ENCODE measurements at places on chromosomes 16 and 17. TPM values are rescaled to one million over a fixed set of nuclear protein-coding genes. Genes with fewer than 3 reads are reported as not detected.

GRCh38 chr17:63445571-63445953, 544 bp downstream of the CYB561 start:
- no peak for DNase-seq

DNA sequence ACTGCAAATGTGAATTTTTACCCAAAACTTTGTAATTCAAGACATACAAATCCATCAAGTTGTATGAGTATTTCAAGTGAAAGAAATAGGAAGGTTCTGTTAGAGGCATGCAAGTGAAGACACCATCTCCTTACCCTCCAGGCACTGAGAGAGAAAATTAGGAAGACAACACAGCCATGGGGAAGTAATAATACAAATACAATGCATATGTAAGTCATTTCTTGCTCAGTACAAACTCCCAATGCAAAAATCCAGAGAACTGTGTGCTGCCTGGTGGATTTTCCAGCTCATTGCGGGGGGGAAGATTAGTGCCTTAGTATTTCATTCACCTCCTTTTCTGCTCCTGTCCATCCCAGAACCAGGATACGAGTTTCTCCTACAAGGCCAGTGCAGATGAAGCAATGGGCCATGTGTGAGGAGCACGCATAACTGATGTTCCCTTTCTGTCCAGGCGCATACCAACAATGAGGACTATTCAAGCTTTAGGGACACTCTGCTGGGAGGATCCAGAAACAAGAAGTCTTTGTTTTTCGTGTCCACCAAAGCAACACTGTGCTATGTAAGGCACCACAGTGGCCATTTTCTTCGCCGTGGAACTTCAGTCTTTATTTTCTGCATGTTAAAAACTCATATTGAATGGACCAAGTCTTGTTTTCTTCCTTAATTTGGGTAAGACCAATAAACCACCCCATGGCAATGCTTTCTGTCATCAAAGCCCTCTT, 143.7 kb upstream of the RCVRN start:
- DNase-seq, result peak; percentile 84

The ZFP90 gene
- total RNA-seq, result 24.8 TPM

The NARF gene
- total RNA-seq, result 36.0 TPM

DNA sequence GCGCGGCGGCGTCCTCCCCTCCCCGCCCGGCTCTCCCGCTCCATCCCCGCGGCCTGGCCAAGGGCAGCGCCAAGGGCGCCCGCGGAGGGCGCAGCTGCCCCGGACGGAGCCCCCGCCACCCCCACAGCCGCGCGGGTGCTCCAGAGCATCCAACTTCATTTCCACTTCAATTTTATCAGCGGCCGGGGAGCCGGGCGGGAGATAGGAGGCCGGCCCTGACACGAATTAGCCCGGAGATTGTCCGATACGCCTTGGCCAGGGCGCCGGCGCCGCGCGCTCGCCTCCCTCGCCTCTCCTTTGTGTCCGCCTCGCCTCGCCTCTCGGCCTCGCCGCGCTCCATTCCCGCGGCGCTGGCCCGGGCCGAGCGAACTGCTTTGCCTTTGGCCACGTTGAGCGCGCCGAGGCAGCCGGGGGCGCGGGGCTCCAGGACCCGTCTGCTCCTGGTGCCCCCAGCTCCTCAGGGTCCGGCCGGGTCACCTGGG, 129.1 kb upstream of the LHX1 start:
- no peak for DNase-seq

- DNase-seq, result peak; percentile 50
Measured at GRCh38 chr17:73191443-73192205, 1.2 kb upstream of the COG1 start.

GRCh38 chr17:63379636-63380035, 66.5 kb downstream of the CYB561 start:
- no peak for DNase-seq

DNA sequence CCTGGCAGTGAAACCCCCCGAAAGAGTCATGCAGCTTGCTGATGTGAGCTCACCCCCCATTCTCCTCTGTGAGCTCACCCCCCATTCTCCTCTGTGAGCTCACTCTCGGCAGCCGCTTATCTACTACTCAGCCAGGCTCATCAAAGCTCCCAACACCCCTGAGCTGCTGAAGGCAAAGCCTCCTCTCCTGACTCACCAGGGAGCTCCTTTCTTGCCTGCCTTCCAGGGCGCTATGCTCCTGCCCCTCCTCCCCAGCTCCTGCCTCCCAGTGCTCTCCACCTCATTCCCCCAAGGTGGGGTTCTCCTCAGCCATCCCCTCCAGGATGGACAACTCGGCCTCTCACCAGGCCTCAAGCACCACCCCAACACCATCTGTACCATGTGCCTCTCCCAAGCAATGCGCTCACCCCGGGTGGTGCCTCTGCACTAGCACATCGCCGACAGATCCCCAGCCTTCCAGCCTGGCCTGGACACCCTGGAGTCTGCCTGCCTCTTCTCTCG, 27.7 kb upstream of the FAAP100 start:
- no peak for DNase-seq

The SMIM5 gene
- total RNA-seq, result 7.2 TPM

GRCh38 chr16:75052481-75053202, 53.8 kb downstream of the ZNRF1 start:
- DNase-seq, result no peak

GRCh38 chr17:28891201-28891600, 6.3 kb downstream of the FLOT2 start:
- DNase-seq, result no peak

DNA sequence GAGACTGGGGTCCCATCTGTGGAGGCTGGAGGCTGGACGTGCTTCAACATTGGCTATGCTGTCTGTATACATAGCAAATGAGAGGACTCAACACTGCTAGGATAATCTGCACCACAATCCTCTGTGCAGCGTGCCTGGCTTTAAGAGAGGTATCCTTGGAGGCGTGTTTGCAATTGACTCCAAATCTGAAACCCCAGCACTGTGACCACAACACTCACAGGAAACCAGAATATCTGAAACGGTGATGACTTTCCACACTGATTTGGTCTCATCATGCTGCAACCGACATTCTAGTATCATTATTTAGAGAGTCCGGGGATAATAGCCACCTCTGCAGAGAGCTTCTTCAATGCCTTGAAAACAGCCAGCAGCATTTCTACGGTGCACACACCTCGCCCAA, 35.1 kb downstream of the TLE7 start:
- no peak for DNase-seq

DNA sequence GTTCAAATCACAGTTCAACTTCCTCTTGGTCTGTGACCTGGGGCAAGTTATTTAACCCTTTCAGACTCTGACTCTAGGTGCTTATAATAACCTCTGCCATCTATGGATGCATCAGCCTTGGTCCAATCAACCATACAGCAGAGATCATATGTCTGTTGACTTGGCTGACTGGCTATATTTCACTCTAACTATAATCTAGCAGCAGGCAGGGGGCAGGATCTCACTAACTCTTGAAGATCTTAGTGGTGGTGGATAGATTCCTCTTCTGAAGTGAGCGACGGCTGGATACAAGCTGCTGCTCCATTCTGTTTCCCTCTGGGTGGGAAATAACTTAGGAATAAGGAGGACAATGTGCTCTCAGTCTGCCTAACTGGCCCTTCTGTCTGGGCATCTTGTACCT, 146.6 kb downstream of the SKAP1 start:
- DNase-seq, result no peak

DNA sequence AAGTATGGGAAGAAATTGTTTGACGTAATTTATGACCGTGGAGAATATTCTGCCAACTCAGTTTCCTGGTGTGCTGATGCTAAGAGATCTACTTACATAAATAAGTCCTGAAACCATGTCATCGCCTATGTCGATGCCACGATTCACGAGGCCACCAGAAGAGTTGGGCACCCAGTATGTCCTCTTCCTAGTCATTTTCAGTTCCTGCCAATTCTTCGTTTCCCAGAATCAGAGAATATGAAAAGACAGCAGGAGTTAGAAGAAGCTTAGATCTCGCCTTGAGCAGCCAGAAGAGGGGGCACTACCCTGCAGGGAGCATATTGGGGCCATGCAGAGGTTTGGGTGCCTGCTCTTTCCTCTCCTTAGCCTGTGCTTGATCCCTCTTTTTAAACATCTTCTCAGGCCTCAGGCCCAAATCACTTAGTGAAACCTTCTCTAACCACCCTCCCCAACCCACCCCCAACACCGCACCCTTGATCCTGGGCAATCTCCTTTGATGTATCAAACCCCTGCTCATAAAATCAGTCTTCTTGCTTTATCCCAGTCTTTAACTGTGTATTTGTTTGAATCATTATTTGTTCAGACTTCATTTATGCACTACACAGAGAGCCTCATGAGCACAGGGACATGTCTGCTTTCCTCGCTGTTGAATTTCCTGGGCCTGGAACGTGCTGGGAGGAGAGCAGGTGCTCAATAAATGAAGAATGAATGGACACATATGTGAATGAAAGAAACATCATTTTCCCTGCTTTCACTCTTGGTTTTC, 12.2 kb upstream of the LONP2 start:
- DNase-seq, result no peak

The NUFIP2 gene
- total RNA-seq, result 41.3 TPM

- no peak for DNase-seq
Measured at GRCh38 chr16:26118575-26118974, 426.8 kb downstream of the HS3ST4 start.

GRCh38 chr16:47855431-47855830, 300.4 kb downstream of the ABCC12 start:
- DNase-seq, result no peak

The KAT8 gene
- total RNA-seq, result 41.3 TPM

The CMIP gene
- 27.8 TPM for total RNA-seq

DNA sequence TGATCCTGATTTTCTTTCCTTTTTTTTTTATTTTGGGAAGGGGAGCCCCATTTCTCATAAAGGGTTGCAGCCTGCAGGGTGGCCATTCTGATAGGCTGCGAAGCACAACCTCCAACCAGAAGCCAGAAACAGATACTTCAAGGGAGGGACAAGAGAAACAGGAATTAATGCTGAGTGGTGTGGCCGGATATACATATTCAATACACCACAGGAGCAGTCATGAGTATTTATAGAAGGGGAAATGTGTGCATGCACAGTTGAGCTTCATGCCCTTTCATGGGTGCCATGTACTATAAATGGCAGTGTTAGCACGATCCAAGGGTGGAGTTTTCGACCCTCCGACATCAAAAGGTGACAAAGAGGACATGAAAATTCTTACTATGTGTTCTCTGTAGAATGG, 320.8 kb downstream of the CBLN1 start:
- no peak for DNase-seq

GRCh38 chr16:53864819-53865493, 161.0 kb downstream of the FTO start:
- DNase-seq, result no peak

The HCRT gene
- total RNA-seq, result not detected

- no peak for DNase-seq
Measured at GRCh38 chr17:10224582-10225195, 26.3 kb upstream of the GAS7 start.

- peak; percentile 22 for DNase-seq
Measured at GRCh38 chr17:81043725-81044427, 8.9 kb downstream of the BAIAP2 start.

DNA sequence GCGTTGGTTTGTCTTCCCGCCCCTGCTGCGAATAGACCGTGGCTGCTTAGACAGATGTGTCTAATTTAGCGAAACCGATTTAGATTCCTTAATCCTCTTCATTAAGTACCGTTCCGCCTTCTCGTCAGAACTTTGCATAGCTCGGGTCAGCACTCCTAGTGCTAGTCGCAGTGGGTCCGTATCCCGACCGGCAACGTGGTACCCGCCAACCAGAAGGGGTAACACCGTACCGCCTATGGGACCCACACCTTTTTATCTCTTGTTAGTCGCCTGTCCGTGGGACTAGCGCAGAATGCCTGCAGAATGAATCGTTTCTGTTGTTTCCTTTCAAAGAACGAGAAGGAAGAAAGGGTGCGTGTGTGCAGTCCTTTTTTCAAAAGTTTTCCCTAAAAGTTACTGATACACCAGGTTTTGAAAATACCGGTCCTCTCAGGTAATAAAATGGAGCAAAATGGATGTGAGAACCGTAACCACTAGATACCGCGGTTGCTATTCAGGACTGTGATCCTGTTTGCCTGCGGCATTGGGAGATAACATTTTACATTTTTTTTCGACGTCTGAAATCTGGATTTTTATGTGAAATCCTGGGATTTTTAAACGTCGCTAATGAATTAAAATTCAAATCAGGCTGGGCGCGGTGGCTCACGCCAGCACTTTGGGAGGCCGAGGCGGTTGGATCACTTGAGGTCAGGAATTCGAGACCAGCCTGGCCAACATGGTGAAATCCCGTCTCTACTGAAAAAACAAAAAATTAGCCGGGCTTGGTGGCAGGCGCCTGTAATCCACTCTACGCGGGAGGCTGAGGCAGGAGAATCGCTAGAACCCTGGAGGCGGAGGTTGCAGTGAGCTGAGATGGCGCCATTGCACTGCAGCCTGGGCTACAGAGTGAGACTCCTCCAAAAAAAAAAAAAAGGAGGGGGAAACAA, 998 bp upstream of the SRSF1 start:
- DNase-seq, result no peak

GRCh38 chr17:75549246-75550138, 24.0 kb downstream of the LLGL2 start:
- DNase-seq, result no peak

GRCh38 chr17:17060930-17061329, 18.7 kb downstream of the MPRIP start:
- DNase-seq, result no peak

The GAST gene
- not detected for total RNA-seq

The RAB34 gene
- 47.0 TPM for total RNA-seq

DNA sequence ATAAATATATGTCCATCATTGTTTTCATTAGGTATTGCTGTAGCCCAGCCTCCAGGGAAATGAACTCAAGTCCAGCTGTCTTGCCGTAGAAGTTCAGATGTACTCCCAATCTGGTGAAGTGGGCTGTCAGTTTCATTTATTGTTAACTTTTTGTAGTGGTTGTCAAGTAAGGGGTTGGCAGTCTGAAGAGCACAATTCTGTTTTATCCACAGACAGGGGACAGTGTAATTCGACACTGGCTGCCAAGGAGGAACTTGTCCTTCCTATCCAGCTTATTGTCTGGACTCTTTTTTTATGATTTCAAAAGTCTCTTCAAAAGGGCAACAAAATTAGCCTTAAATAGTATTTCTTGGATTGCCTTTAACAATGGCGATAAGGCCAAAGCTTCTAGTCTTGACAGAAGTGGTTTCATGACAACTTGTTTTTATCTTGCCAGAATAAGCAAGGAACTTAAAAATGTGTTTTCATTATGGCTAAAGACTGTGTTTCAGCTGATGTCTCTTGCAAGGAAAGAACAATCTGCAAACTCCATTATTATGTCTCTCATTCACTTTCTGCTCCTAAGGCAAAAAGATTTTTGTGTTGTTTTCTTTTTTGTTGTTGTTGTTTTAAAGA, 73.9 kb upstream of the TANC2 start:
- DNase-seq, result no peak

The CLEC10A gene
- total RNA-seq, result 3.7 TPM

The EXOSC6 gene
- 23.7 TPM for total RNA-seq

The ZDHHC1 gene
- 7.0 TPM for total RNA-seq

The GAS7 gene
- 60.8 TPM for total RNA-seq

- no peak for DNase-seq
Measured at GRCh38 chr16:85291302-85292148, 179.3 kb upstream of the CIBAR2 start.

The TP53I13 gene
- 24.3 TPM for total RNA-seq

- DNase-seq, result no peak
Measured at GRCh38 chr17:6603744-6604325, 36.7 kb downstream of the KIAA0753 start.

Measured in skin of body (tissue), 3 donors.